ENCODE measurements at places on chromosomes 7 and 10.

DNA sequence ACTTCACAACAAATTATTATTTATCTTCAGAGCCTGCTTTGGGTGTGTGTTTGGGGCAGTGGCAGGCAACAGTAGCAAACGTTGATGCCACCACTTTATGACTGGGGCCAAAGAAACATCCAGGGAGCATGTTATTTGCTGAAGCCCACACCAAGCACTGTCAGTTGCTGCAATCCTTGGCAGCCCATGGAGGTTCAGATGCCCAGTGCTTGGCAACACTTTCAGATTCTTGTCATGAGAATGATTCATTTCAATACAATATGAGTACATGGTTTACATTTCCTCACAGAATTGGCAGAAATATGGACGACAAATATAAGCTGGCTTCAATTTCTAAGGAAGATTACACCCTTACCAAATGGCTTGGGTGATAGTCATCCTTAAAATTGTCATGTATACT lies 46.5 kb upstream of the GLI3 start:
- DNase-seq: no peak

DNA sequence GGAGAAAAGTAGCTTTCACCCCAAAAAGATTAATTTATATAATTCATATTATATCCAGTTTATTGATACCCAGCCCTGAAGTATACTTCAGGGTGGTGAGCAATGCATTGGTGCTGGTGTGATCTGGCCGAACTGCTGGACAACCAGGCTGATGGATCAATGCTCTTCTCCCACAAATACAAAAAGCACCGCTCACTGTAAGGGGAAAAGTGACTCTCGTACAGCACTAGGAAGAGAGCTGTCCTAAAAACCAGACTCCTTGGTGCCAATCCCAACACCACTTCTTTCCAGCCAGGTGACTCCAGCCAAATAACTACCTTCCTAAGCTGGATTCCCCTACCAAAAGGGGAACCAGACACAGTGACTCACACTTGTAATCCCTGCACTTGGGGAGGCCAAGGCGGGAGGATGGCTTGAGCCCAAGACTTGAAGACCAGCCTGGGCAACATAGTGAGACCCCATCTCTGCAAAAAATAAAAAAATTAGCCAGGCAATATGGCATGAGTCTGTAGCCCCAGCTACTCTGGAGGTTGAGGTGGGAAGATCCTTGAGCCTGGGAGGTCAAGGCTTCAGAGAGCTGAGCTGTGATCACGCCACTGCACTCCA lies 13.1 kb upstream of the TNPO3 start:
- DNase-seq: no peak

- no peak for DNase-seq
These were observed 60.7 kb downstream of the GPAM start for GRCh38 chr10:112122827-112123226.

- no peak for DNase-seq
These were observed 12.6 kb downstream of the TBATA start for GRCh38 chr10:70772627-70773026.

- no peak for DNase-seq
These were observed 13.8 kb downstream of the STK32C start for GRCh38 chr10:132293813-132294520.

DNA sequence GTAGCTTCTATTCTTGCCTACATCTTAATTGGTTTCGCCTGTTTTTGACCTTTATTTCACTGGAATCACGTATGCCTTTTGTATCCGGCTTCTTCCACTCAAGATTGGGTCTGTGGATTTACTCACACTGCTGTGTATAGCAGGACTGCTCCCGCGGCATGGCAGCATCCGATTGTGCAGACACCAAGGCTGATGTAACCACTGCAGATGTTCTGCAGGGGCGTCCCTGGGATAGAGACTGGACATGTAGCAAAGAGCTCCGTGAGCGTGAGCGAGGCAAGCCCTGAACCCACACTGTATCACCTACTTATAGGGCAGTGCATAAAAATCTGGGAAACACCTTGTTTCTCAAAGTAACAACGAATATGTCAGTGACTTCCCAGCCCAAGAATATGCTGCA lies 11.4 kb upstream of the IDI2 start:
- no peak for DNase-seq

GRCh38 chr10:91596825-91597196 lies 36.1 kb downstream of the PPP1R3C start:
- DNase-seq: no peak

DNA sequence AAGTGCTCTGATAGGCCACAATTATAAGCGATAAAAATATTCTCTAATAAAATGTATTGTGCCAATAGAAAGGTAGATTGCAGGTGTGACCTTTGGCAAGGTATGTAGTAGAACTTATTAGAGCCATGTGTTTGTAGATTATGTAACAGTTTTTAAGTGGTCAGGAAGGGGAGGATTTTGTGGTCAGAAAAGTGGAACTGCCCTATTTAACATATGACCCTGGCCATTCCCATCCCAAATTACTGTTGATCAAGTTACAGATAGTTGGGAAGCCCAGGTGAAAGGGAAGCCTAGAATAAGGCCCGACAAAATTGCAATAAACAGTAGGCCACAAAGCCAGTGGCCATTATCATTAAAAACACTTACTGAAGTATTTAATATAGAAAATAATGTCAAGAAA lies 89.2 kb downstream of the SPAG6 start:
- DNase-seq: no peak

DNA sequence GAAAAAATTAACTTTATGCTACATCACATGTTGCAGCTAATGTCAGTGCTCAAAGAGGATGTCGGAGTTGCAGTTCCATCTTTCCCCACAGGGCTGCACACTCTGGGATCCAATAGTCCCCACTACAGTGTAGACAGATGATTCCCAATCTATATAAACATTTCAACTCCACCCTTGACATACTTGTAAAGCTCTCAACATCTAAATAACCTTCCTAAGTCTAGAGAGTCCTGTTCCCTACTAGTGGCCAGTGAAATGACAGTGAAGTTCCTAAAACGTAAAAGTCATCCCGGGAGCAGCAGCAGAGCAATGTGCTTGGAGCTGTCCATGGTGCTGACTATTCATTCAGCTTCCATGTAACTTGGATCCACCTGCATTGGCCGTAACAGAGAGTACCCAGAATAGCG lies 145.1 kb downstream of the GRM8 start:
- DNase-seq: no peak

DNA sequence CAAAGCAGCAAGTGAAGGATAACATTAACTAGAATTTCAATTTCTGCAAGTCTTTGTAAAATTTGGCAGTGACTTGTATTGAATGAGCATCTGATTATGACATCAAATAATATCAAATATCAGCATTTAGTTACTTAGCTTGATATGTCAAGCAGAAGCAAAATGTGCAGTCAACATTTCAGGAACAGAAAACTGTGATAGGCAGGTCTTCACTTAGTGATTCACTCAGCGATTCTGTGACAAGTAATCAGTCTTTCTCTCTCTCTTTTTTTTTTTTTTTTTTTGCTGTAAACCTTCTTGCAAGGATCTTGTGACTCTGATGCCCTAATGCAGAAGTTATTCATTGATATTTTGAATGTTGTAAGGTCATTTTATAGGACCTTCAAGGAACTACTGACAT lies 307.1 kb downstream of the MTERF1 start:
- no peak for DNase-seq

GRCh38 chr7:106679153-106679931 lies 18.4 kb upstream of the CCDC71L start:
- DNase-seq: peak; percentile 4

GRCh38 chr10:61342858-61343572 lies 110.2 kb downstream of the TMEM26 start:
- DNase-seq: no peak

GRCh38 chr7:151185762-151186639 lies 1.0 kb downstream of the ASB10 start:
- no peak for DNase-seq

DNA sequence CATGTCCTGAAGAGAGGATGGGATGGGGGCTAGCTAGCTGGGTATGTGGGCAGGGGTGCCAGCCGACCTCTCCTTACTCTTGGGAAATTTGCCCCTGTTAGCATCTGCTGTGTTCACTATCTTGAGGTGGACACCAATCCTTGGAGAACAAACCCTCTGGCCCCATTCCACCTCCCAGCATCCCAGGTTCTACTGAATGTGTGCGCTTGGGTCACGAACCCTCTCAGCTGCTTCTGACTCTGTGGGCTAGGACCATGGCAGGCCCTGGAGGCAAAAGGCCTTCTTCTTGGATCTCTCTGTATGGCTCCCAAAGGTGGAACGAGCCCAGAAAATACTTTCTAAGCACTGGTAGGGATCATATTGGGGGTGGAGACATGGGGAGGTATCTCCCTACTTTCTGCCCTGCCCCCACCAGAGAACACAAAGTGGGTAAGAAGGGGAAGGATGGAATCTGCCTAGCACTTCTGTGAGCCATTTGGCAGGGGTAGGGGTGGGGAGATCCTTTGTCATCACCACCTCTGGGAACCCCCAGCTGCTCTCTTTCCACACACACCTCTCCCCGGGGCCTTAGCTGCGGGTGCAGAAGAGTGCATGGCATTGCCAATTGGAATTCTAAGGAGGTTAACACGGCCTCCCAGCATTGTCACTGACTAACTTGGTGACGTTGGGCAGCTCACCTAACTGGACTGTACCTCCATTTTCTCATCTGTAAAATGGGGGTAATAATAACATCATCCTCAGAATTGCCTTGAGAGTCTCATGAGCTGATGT lies 7.7 kb downstream of the UNC5B start:
- DNase-seq: no peak

Data from CD4-positive, alpha-beta T cell treated with Interleukin-4 for 4 hours (primary cell).